Stimulated activated CD8-positive, alpha-beta memory T cell treated with anti-CD3 and anti-CD28 coated beads, Interleukin-4, amount 100 ng/mL, for 4 hours (primary cell): ENCODE measurements at places on chromosomes 7 and 10.

- no peak for DNase-seq
Observed at GRCh38 chr10:21975378-21975990, 28.0 kb downstream of the DNAJC1 start.

- DNase-seq = no peak
Observed at GRCh38 chr10:48279081-48279751, 4.7 kb upstream of the FRMPD2 start.

- DNase-seq = no peak
Observed at GRCh38 chr7:124801330-124801895, 35.8 kb upstream of the GPR37 start.

DNA sequence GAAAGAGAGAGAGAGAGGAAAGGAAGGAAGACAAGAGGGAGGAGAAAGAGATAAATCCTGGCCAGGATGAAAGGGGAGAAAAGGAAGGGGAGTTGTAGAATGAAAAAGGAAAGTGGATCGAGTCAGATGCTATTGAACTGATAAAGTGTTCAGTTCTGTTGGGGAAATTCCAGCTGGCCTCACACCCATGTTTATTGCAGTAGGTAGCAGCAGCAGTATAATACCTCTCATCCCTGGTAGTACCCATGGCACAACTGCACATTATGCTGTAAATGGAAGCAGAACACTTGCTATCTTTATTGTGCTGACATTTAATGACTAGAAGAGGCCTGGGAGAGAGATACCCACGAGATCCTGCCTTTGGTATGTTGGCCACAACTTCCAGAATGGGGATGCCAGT lies 178.1 kb downstream of the EVX1 start:
- DNase-seq = no peak

DNA sequence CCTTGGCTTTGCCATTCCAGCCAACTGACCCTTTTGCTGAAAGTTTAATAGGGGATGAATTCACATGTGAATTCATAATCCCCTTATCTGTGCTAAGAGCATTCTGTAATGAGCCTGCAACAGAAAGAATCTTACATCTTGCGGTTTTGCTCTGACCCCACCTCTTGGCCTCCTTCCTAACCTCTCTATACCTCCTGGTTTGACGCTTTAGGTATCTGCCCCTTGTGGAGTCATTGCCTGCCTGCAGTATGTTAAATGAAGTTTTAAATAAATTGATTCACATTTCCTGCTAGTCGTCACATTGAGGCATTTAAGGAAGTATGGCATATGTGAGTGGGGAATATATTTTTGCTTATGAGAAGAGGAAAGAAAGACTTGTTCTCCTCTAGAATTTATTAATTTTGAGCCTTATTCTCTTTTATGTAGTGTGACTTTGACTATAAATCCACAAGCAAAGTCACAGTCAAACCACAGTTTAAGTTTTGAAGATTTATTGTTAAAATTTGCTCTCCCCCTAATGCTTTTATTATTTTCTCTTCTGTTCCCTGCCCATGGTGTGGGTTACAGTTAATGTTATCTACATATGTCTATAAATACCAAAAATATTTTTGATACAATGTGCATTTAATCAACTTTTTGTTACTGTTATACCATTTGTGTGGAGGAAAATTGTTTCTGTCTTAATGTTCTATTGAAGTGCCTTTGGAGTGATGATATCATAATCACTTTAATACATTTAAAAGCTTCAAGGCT lies 60.9 kb downstream of the LRMDA start:
- DNase-seq = no peak

GRCh38 chr7:106767498-106768323 lies 97.4 kb upstream of the PIK3CG start:
- DNase-seq = no peak

GRCh38 chr7:137585591-137585990 lies 242.1 kb upstream of the PTN start:
- no peak for DNase-seq

- DNase-seq = no peak
Observed at GRCh38 chr10:90604636-90605035, 253.2 kb downstream of the HTR7 start.

DNA sequence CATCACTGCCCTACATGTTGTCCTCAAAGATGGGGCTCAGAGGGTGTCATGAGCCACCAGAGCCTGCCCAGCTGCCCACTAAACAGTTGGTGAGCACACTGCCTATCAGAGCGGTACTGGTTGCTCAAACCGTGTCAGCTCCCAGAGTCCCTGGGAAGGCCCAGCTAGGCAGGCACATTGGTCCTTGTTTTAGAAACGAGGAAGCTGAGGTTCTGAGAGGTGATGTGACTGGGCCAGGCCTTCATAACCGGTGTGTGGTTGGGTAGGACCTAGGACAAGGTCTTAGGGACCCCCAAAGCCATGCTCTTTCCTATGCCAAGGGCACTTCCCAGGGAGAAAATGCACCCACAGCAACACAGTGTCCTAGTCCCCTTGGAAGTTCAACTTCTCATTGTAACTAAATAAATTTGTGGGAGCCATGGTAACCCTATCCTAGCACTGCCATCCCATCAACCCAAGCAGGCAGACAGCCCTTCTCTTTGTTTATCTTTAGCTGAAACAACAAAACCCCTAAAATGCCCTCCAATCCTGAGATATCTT lies 174.7 kb upstream of the PDE1C start:
- DNase-seq = no peak

DNA sequence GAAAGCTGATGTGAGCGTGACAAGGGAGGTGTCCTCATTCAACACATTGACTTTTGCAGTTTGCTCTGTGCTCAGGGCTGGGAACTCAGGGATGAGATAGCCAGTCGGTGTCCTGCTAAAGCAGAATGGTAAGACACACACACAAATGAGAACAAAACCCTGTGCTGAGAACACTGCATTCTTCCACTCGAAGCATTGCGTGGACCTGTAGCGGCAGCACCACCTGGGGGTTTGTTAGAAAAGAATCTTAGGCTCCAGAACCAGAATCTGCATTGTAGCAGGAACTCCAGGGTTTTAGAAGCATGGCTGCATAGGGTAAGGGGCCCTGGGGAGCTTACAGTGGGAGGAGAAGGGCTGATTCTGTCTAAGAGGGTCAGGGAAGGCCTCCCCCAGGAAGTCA lies 21.5 kb upstream of the OGDHL start:
- DNase-seq = no peak

GRCh38 chr10:67385566-67385965 lies 310.4 kb downstream of the CTNNA3 start:
- no peak for DNase-seq

- DNase-seq = no peak
Observed at GRCh38 chr7:15323550-15323949, 238.3 kb downstream of the AGMO start.

GRCh38 chr10:131532745-131533341 lies 221.3 kb upstream of the TCERG1L start:
- no peak for DNase-seq

DNA sequence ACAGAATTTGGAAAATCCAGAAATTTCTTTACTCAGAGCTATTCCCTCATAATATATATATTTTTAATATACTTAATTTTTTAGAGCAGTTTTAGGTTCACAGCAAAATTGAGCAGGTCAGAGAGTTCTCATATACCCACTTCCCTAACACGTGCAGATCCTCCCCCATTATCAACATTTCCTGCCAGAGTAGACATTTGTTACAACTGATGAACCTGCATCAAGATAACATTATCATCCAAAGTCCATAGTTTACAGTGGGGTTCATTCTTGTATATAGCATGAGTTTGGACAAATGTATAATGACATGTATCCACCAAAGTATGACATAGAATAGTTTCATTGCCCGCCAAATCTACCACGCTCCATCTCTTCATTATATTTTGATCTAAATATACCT lies 170.0 kb downstream of the PTEN start:
- DNase-seq = no peak

DNA sequence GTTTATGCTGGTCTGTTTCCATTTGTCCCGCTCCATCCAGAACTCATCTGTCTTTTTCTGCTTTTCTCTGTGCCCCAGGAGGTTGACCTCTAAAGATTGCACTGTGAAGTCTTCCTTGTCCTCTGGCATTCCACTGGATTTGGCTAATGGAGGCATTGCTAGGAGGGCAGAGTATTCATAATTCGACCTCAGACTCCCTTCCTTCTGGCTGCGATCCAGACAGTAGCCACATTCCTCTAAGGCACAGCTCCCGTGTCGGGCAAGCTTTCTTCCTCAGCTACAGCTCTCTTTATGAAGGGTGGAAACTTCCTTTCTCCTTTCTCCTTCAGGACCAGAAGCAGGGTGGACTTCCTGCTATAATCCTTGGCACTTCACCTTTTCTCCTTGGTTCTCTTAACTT lies 175.9 kb downstream of the BAMBI start:
- DNase-seq = no peak

- DNase-seq = no peak
Observed at GRCh38 chr7:37674531-37674930, 9.0 kb upstream of the GPR141 start.

- DNase-seq = no peak
Observed at GRCh38 chr7:88681682-88682081, 77.8 kb upstream of the ZNF804B start.

GRCh38 chr10:21015851-21016250 lies 118.7 kb upstream of the NEBL start:
- no peak for DNase-seq

DNA sequence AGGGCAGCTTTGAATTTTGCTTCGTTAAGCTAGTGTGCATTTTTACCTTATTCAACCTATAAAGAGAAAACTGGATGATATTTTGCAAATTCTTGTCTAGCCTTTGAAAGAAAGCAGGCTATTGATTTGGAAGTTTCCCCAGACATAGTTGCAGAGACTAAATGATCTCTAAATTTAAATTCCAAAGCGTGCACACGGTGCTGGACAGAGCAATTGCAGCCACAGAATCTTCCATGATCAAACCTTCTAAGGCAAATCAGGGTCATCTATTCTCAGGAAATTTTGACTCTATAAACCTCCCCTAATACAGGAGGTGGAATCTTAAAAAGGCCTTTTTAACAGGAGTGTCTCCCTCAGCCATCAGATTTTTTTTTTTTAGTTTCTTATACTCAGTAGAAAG lies 159.9 kb downstream of the MDFIC start:
- no peak for DNase-seq

GRCh38 chr10:59287587-59288255 lies 74.6 kb downstream of the FAM13C start:
- DNase-seq = no peak

DNA sequence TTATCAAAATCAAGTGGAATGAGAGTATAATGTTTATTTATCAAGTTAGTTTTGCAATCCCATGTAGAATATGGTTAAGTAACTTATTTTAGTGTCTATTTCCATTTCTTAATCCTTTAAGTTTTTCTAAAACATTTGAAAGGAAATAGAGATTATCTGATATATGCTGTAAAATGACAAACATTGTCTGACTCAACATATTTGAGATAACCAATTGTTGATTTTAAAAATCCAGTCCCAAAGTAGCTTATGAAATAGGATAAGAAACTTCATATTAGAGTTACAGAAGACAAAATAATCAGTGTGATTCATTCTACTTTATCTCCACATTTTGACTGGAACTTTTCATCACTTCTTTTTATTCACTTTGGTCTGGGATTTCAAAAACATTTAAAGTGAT lies 38.7 kb upstream of the CDK1 start:
- no peak for DNase-seq

DNA sequence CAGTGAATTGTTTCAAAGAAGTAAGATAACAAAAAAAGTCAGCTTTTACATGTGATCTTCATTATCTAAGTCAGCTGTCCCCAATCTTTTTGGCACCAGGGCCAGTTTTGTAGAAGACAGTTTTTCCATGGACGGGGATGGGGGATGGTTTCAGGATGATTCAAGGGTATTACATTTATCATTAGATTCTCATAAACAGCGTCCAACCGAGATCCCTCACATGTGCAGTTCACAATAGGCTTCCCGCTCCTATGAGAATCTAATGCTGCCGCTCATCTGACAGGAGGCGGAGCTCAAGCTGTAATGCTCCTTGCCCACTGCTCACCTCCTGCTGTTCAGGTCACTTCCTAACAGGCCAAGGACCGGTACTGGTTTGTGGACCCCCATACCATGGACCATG lies 607.5 kb downstream of the SUGCT start:
- DNase-seq = no peak

DNA sequence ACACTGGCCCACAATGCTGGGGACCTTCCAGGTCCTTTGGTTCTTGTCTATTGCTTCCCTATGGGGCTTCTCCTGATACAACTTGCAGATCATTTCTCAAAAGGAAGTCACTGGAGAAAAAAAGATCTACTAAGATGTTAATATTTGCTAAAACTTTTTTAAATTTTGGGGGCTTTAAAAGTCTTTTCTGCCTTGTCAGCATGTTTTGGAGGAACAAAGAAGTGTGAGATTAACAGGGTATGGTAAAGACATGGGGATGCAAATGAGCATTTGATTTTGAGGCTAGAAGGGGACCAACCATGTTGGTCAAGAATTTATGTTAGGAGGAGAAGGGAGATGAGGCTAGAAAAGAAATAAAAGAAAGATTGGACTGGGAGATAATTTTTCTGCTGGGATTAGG lies 515.4 kb downstream of the HTR7 start:
- no peak for DNase-seq

GRCh38 chr10:121282797-121283515 lies 315.3 kb downstream of the FGFR2 start:
- DNase-seq = no peak

GRCh38 chr10:90872648-90873020 lies 860 bp downstream of the RPP30 start:
- DNase-seq = no peak

DNA sequence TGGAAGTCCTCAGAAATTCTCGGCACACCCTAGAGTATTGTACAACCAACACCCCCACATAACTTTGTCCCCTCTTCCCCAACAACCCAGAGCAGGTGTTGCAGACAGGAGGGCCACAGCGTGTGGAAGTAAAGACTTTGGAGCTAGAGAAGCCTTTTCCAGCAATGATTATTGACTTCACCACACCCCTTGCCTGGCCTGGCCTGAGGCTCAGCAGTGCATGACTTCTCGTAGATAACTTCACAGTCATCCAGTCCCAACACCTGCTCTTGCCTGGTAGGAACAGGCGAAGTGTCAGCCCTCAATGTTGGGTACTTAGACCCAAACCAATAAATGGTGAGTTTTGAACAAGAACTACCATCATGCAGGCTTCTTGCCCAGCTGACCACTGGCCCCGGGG lies 36.7 kb downstream of the GOT1 start:
- no peak for DNase-seq

GRCh38 chr7:51577390-51577789 lies 260.8 kb upstream of the COBL start:
- no peak for DNase-seq

DNA sequence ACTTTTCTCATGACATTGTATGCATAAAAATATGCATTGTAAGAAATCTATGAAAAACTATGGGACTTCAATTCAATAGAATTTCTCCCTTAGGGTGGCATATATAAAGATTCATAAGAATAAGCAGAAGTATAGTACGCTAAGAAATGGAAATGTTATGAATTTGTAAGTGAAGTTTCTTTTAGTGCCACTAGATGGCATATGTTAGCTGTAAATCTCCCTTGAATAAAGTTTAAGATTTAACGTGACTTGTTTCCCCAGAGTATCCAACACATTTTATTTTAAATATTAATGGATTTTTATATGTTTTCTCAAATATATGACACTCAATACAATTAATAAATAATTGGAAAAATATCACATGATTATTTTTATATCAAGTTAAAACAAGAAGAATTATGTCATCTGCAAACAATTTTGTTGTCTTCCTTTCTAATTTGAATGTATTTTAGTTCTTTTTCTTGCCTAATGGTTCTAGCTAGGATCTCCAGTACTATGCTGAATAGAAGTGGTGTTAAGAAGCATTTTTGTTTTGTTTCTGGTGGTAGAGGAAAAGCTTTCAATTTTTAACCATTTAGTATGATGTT lies 287.2 kb downstream of the HGF start:
- no peak for DNase-seq
